ENCODE measurements at places on chromosomes 4 and X. TPM values are rescaled to one million over a fixed set of nuclear protein-coding genes. Genes with fewer than 3 reads are reported as not detected.

The PPARGC1A gene
- total RNA-seq, result 0.09 TPM

The EFHC2 gene
- total RNA-seq, result not detected

DNA sequence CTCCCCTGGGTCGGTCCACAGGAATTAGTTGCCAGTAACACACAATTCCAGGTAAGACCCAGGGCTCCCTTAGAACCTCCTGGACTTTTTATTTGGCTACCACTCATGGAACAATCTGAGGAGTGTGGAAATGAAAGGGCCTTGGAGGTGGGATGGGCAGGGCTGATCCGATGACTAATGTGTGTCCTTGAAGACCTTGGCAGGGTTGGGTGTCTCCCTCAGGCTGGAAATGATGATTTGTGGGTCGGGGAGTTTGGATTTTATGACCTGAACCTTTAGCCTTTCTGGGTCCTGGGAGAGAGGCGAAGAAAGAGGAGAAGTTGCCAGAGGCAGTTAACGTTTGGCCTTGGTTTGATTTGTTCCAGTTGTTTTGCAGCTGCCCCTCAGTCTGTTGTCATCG, 425.0 kb downstream of the MID1IP1 start:
- DNase-seq, result no peak

- peak; percentile 4 for DNase-seq
Observed at GRCh38 chrX:108299101-108299591, 139.1 kb downstream of the COL4A6 start.

DNA sequence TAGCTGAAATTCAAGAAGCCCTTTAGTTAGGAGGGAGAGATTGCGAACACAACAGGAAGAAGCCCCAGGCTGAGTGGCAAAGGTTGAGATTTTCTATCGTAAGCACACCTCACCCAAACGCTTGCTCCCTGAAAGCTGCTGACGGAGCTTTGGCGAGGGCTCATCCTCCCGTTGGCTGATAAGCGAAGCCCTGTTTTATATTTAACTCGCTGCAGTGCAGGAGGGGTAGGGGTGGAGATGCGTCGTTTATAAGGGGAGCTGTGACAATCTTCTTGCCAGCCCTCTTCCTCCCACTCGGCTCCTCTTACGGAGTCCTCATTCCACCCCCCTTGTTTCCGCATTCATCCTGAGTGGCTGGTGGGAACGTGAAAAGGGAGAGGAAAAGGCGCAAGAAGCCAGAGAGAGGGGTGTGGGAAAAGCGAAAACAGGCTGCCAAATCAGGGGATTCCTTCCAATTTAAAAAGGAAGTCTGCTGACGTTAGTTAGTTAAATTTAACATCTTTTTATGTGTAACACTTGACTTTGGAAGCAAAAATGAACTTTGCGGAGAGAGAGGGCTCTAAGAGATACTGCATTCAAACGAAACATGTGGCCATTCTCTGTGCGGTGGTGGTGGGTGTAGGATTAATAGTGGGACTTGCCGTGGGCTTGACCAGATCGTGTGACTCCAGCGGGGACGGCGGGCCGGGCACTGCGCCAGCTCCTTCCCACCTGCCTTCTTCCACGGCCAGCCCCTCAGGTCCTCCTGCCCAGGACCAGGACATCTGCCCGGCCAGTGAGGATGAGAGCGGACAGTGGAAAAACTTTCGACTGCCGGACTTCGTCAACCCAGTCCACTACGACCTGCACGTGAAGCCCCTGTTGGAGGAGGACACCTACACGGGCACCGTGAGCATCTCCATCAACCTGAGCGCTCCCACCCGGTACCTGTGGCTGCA, at the start of gene ENPEP:
Gene ENPEP, plus strand, starts transcription at position 275 of the 938 bp plus-strand sequence. Its CDS starts 260 bp downstream, at position 535.
- DNase-seq, result no peak

DNA sequence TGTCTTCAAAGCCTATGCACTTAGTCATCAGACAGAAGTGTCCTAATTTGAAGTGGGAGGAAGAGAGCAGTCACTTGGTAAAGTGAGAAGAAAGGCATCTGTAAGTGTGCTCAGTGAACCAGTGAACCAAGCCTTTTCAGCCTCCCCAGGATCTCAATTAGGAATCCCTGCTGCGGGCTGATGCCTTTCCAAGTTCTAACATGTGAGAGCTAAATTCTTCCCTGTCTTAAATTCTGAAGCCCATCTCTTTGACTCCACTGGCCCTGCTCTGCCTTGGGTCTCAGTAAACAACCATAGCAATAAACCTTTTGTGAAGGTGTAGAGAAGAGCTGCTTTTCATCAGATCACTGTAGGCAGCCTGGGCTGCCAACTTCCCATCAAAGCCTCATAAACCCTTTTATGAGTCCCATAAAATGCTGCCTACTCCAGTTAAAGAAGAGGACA, 701.2 kb upstream of the LCORL start:
- DNase-seq, result no peak

Measured in Caco-2 (cell line).